Tracheal epithelial cell (primary cell): ENCODE measurements at places on chromosomes 2 and 18. TPM values are rescaled to one million over a fixed set of nuclear protein-coding genes. Genes with fewer than 3 reads are reported as not detected.

ZNF396 gene
- 0.72 and 1.5 TPM in 2 replicates for total RNA-seq

GLI2 gene
- total RNA-seq: under 0.01 and 0.21 TPM in 2 replicates

PHLPP1 gene
- total RNA-seq: 4.8 and 6.8 TPM in 2 replicates

SRD5A2 gene
- not detected in 2 replicates for total RNA-seq

GCG gene
- not detected in 2 replicates for total RNA-seq
